ENCODE measurements at places on chromosomes 6 and 20. TPM values are rescaled to one million over a fixed set of nuclear protein-coding genes. Genes with fewer than 3 reads are reported as not detected.

Gene DDX43
- 0.35 TPM for polyA plus RNA-seq

Gene ABCC10
- 17.1 TPM for polyA plus RNA-seq

DNA sequence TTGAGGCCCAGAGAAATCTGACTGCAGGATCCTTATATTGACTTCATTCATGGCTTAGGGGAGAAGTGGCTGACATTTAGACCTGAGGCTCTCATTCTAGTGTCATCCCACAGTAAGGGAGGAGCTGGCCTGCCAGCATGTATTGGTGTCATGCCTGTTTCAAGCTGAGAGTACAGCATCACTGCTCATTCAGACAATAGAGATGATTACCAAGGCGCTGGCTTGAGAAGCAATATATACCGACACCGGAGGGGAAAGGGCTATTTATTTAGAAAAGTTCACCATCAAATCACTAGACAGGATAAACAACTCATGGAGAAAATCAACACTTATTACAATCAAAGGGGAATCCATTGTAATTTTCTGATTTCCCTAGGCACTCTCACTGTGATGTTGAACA, 84.4 kb upstream of the HDAC2 start:
- DNase-seq, result no peak

DNA sequence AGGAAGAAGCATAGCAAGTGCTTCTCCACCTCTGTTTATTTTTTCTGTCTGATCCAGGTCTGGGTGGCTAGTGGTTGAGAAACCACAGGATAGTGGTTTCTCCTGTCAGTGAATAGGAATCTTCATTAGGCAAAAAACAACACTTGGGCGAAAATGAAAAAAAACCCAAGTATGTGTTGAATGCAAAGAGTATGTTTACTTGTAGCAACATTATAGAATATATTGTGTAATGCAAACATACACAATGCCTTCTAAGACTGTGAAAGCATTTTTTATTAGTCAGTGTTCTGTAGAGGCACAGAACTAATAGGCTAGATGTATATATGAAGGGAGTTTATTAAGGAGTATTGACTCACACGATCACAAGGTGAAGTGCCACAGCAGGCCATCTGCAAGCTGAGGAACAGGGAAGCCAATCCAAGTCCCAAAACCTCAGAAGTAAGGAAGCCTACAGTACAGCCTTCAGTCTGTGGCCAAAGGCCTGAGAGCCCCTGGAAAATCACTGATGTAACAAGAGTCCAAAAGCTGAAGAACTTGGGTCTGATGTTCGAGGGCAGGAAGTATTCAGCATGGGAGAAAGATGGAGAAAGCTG, 111.1 kb downstream of the UST start:
- DNase-seq, result no peak

Gene TDRD6
- polyA plus RNA-seq, result 1.4 TPM

Gene ATP5F1E
- polyA plus RNA-seq, result 222 TPM

DNA sequence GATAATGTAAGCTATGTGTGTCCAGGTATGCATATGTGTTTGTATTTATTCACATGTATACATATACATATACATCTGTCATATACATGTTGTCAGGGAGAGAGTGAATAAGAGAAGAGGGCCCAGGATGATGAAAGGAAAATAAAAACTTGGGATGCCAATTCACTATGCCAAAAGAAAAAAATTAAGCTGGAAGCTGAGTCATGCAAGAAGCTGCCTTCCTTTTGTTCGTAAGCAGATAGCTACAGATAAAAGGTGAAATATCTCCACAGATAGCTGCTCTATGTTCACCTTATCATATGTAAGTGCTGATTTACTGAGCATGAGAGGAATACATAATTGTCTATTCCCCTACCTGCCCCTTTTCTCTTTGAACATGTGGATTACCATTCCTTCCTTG, 579.9 kb downstream of the EPM2A start:
- no peak for DNase-seq

Gene ETV7
- 0.08 TPM for polyA plus RNA-seq

Gene SCRT2
- 0.04 TPM for polyA plus RNA-seq

DNA sequence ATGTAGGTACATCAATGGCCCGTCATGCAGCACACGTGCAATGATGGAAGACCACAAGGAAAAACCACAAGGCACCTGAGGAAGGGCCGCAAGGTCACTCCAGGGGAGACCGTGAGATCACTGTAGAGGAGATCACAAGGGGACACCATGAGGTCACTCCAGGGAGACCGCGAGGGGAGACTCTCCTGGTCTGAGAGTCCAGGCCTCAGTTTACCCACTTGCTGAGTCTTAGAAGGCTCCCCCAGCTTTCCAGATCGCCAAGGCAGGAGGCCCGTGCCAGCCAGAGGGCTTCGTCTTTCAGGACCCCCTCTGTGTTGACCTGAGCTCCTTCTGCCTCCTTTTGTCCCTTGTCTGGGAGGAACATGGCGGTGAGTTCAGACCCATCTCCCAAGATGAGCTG, 232.2 kb downstream of the ERMARD start:
- DNase-seq, result no peak

- DNase-seq, result no peak
Measured at GRCh38 chr6:111477481-111477938, 5.5 kb downstream of the REV3L start.

Gene RARS2
- polyA plus RNA-seq, result 60.1 TPM

DNA sequence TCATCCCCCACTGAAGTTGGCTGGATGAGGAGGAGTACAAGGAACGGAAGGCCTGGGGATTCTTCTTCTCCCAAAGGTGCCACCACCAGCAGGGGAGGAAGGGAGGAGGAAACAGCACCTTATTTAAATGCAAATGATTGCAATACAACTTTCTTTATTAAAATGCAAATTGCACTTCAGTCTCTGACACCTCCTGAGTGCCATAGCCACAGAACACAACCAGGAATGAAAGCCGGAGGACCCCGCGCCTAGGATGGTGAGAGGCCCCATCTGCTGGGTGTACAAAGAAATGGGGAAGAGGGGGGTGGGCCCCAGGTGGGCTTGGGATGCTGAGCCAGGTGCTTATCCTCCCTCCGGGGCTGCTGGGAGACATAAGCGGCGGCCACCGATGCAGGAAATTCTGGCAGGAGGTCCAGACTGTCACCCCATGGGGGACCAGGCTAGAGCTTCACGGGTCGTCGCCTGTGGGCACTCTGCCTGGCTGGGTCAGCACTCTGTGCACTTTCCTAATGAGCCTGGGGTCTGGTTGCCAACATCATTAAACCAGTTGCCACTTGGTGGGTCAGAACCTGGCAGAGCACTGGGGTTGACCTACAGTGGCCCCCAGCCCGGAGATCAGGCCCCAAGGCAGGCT, 154.2 kb upstream of the MLN start:
- DNase-seq, result no peak

DNA sequence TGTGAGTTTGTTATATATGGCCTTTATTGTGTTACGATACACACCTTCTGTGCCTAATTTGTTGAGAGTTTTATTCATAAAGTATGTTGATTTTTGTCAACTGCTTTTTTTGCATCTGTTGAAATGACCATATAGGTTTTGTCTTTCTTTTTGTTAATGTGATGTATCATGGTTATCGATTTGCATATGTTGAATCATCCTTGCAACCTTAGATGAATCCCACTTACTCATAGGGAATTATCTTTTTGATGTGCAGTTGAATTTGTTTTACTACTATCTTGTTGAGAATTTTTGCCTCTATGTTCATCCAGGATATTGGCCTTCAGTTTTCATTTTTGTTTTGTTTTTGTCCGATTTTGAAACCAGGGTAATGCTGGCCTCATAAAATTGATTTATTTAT, 45.7 kb upstream of the TPD52L1 start:
- no peak for DNase-seq

DNA sequence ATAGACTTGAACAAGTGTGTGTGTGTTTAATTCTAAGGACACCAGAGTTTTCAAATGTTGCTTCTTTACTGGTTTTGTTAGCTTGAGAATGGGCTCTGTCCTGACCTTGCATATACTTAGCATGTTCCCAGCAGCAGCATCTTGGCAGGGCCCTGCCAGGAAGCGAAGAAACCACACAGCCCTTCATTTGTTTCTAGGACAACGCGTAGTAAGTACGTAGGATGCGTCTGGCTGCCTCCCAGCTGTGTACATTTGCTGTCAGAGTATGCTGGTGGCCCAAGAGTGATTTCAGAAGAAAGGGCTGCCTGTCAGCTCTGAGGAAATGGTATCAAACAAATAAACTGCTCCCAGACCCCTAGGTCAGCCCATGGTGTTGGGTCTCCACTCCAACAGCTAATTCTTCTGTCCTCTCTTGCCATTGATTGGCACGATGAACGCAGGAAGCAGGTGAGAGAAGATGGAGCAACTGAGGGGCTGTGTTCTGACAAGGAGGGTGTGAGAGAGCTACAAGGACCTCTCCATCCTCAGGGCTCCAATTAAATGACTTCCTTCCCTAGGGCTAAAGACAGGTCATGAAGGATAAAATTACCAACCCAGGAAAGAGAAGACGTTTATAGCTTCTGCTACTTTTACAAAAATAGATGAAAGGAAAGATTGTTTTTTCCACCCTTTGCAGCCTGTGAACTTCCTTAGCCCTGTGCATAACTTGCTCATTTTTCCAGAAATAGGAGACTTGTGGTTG, 55.9 kb upstream of the HDDC2 start:
- DNase-seq, result no peak

DNA sequence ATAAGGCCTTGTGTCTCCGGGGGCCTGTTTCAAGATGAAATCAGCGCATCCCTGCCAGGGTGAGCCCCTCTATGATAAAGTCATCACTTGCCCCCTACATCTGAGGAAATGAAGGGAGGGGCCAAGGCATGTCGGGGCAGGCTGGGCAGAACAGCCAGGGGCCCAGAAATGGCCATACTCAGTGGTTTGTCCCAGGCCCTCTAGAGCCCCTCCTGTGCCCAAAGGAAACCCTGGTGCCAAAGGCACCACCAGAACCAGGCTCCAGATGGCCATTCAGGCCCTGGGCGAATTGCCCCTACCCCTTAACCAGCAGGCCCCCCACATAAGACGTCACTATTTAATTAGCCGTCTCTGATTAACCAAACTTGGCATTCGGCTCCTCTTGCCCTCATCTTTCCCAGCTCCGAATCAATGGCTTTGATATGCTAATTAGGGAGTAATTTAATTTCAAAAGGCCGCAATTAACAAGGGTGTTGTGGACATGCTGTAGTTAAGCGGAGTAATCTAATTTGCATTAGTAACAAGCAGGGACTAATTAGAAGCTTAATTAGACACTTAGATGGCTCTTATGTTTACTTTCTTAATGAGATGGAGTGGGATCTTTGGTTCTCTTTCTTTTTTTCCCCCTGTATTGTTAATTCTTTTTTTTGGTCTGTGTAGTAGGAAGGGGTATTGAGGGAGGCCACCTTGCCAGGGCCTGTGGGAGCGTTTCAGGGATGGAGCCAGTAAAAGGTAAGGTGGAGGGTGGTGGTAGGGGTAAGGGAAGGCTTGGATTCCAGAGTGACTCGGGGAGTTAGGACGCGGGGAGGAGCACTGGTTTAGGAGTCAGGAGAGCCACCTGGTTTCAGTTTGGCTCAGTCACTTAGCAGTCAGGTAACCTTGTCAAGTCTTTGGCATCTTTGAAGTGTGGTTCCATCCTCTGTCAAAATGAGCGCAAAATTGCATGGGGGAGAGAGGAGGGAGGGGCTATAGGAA, 9.4 kb downstream of the FOXP4 start:
- DNase-seq, result no peak

Gene NDRG3
- polyA plus RNA-seq, result 34.5 TPM

DNA sequence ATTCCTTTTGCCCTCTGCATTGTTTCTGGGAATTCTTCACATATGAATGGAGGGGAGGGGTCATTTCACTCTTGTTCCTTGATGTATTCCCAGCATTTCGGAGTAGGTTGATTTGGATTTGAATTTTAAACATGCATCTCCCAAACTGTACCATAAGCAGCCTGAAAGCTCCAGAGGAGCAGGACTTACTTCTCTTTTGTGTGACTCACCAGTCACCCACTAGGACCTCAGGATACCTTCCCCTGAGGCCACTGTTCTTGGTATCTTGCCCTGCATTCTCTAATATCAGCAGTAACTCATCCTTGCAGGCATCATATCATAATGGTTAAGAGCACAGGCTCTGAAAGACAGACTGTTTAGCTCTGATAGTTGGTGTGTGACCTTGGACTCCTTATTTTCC, 703 bp downstream of the MRPL2 start:
- DNase-seq, result no peak

- DNase-seq, result no peak
Measured at GRCh38 chr6:135604035-135604860, 106.7 kb upstream of the AHI1 start.

- DNase-seq, result no peak
Measured at GRCh38 chr6:116314878-116315277, 35.1 kb upstream of the TSPYL1 start.

- no peak for DNase-seq
Measured at GRCh38 chr6:120826253-120826652, 508.0 kb downstream of the TBC1D32 start.

DNA sequence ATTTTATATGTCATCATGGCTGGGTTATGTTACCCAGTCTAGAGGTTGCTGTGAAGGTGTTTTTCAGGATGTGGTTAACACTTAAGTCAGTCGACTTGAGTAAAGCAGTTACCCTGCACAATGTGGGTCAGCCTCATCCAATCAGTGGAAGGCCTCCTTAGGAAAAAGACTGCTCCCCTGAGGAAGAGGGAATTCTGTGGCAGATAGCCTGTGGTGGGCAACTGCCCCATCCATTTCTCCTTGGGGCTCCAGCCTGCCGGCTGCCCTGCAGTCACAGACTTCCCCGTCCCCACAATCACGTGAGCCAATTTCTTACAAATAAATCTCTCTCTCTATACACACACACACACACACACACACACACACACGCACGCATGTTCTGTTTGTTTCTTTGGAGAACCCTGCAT, 34.5 kb upstream of the MPC1 start:
- DNase-seq, result no peak

Gene PMEPA1
- polyA plus RNA-seq, result 20.5 TPM

Gene PCMTD2
- polyA plus RNA-seq, result 128 TPM
